Activated CD4-positive, CD25-positive, alpha-beta regulatory T cell treated with anti-CD3 and anti-CD28 coated beads, Interleukin-2, amount 50 U/mL, for 24 hours (primary cell): ENCODE measurements at places on chromosomes 3 and 15.

GRCh38 chr15:23472678-23473077 is 25.6 kb upstream of the GOLGA6L2 start:
- ATAC-seq, result no peak

- no peak for ATAC-seq
Observed at GRCh38 chr3:171156401-171157010, 130.0 kb upstream of the SLC2A2 start.

GRCh38 chr3:158368271-158368670 is 202.7 kb upstream of the MLF1 start:
- no peak for ATAC-seq

DNA sequence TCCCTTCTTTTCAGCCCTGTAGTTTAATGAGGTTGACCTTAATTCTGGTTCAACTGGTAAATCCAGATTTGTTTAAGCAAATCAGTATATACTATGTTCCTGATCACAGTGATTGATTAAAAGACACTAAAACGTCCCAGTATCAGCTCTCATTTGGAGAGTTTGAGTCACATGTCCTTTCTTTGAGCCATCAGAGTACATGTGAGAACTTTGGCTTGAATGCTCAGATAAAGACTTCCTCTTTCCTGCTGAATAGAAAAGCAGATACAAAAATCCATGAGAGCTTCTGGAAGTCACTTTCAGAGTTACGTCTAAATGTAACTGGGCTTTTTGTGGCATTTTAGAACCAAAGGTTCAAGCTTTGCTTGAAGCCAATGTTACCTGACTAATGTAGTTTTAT is 341.8 kb upstream of the SATB1 start:
- no peak for ATAC-seq

DNA sequence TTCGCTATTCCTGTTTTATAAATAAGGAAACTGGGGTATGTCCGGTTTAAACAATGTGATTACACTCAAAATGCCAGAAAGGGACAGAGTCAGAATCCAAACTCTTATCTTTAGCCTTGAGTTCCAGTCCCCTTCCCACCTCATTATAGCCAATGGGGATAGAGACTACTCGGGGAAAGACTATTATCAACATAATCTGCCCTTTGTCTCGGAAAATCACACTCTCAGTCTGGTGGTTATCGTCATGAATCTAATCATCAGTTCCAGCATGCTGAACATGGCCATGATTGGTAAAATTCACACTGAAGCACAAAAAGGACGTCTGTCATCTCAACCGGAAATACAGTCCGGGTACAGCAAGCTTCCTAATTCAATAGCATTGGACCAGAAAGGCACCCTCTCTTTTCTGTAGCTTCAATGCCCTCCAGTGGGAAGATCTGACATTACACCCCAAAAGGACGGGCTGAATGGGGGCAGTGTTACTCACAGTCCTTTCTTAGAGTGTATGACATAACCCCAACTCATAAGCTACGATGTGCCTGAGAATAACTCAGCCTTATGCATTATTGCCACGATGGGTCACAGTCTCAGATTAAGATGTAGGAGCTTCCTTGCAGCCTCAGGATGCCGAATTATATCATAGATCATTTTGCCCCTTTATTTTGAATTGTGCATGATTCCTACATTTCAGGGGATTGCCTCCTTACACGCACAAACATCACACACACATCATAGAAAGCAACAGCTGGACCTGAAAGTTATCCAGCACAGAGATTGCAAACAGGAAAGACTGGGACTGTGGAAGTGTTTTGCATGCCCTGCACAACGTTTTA is 390.4 kb upstream of the LMCD1 start:
- peak; percentile 70 for ATAC-seq

- no peak for ATAC-seq
Observed at GRCh38 chr3:53944028-53944427, 52.4 kb upstream of the SELENOK start.

DNA sequence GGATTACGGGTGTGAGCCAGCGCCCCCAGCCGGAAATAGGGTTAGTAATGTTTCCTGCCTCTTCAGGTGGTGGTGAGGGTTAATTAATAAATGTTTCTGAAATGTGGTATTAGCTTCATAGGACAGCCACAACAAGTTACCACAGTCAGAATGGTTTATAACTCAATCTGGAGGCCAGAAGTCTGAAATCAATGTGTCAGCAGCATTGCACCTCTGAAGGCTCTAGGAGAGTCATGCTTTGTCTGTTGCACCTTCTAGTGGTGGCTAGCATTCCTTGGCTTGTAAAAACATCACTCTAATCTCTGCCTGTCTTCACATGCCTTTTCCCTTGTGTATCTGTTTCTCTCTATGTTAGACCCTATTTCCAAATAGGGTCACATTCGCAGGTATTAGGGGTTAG is 7.8 kb upstream of the RPSA start:
- ATAC-seq, result peak; percentile 46

DNA sequence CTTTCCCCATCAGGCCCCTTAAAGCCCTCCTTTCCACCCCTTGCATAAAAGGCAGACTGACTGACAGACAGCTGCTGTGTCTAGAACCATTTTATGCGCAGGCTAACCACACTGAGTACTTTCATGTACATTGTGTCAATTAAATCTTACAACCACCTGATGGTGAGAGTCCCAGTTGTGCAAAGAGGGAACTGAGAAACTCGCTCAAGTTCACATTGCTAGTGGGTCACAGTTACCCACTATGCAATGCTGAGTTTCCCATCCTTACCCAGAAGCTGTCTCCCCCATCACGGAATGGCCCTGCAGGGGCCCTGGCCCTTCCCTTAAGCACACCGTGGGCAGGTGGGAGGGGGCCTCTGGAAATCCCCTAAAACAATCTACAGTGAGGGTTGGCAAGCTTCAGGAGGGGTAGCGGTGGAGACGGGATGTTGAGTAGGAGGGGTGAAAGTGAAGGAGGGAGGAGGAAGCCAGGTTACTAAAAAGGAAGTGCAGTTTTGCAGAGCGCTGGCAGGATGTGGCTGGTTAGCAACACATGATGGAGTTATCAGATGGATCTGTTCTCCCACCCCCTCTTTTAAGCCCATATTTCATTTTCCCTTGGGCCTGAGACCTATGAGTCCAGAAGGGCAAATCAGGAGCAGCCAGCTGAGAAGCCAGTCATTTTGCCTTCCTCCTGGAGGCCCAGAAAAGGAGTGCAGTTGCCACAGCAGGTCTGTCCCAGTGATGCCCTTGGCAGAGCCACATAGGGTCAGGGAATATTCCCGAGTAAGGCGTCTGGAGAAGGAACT is 30.0 kb downstream of the STARD5 start:
- peak; percentile 68 for ATAC-seq

DNA sequence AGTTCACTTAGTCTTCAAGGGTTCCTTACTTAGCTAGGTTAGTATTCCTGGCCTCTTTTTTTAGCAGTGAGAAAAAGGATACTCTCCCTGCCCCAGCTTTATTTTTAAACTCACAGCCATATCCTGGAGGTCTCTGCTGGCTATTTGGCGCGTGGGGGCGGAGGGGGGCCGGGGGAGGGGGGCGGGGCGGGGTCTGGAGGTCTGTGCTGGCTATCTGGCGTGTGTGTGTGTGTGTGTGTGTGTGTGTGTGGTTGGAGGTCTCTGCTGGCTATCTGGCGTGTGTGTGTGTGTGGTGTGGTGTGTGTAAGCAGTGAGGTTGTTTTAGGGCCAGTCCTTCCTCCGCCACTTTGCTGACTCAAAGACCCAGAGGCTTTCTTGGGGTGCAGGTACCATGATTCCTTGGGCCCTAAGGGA is 579 bp upstream of the PLAAT1 start:
- no peak for ATAC-seq

- no peak for ATAC-seq
Observed at GRCh38 chr3:41405466-41405865, 206.2 kb downstream of the CTNNB1 start.

- no peak for ATAC-seq
Observed at GRCh38 chr15:90004252-90004651, 3.1 kb downstream of the ZNF710 start.
